ENCODE measurements at places on chromosomes 1 and 21.

DNA sequence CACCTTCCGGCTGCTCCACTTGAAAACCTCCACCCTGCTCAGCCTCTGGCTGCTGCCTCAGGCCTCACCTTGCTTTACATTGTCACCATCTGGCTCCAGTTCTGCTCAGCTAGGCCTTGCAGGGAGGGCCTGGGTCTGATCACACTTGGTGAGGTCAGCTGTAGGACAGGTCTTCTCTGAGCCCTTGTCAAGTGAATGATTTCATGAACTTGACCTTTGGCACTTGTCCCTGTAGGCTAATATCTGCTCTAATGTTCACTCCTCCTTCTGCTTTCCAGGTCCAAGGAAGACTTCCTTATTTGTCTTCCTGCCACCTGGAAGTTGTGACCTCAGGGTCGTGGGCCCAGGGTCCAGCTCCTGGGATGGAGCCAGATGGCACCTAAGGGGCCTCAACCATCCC lies 41.4 kb downstream of the PTPRF start:
- no peak for DNase-seq

DNA sequence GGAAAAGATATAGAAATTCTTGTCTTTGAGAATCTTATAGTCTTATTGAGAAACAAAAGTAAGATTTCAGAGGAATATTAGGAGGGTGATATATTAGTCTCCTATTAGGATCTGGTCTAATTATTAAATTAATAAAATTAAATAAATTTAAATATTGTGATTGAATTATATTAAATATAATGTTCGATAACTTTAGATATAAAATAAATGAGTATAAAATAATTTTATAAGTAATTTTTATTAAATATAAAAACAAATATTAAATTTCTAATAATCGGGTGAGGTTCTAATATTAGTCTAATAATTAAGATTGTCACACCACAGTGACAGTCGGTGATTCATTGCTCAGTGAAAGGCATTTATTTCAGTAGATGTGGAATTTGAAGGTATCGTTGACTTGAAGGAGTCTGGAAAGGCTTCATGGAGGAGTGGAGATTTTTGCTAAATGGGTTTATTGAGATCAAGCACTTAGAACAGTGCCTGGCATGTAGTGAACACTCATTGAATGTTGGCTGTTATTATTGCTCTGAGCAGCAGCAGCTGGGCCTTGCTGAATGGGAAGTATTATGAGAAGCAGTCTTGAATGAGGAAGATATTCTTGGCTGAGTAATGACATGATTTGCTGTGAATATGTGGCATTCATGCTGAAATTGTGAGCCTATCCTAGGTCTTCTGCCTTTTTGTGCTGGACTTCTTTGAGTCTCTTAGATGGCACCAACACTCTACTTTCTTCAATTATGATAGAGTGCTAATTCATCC lies 74.6 kb downstream of the USP25 start:
- DNase-seq, result no peak

DNA sequence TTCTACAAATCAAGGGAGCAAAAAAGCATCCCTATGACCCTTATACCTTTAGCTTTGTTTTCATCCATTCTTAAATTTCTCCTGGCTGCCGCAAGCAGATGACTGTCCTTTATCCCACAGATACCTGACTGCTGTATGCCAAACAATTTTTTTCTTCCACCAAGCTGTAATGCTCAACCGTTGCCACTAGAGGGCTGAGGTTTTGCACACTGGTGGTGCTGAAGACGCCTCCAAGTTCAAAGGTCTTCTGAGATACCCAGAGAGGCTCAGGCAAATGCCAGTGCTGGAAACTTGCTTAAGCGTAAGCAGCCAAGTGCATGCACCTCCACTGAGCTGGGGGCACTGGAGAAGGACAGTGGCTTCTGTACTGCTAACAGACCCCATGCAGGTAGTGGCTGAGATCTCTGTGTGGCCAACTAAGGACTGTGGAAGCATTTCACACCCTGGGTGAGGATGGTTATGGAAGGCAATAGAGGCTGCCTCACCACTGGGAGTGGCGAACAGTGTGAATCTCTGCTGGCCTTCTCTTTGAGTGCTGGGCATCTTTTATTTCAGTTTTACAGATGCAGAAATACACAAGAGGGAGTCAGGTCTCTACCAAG lies 28.5 kb downstream of the CNIH3 start:
- peak; percentile 28 for DNase-seq

DNA sequence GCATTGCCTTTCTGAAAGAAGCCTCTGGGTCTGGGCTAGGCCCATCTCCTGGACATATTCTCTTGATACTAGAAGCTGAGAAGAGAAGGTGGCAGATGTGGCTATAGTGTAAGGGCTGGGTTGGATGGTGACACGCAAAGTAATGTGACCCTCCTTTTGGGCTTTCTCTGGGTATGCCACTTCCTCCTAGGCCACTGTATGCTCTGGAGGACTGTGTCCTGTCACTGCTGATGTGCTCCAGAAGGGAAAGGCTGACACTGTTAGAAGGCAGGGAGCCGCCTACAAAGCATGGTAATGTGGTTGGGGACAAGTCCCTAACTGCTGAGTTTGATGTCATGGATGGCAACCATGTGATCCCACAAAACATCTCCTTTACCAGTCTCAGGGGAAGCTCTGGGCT lies 112.1 kb downstream of the BCAR3 start:
- DNase-seq, result no peak

GRCh38 chr1:10155087-10155712 lies 55.2 kb upstream of the KIF1B start:
- DNase-seq, result no peak

- no peak for DNase-seq
Measured at GRCh38 chr1:150869683-150870082, 6.7 kb downstream of the ARNT start.

DNA sequence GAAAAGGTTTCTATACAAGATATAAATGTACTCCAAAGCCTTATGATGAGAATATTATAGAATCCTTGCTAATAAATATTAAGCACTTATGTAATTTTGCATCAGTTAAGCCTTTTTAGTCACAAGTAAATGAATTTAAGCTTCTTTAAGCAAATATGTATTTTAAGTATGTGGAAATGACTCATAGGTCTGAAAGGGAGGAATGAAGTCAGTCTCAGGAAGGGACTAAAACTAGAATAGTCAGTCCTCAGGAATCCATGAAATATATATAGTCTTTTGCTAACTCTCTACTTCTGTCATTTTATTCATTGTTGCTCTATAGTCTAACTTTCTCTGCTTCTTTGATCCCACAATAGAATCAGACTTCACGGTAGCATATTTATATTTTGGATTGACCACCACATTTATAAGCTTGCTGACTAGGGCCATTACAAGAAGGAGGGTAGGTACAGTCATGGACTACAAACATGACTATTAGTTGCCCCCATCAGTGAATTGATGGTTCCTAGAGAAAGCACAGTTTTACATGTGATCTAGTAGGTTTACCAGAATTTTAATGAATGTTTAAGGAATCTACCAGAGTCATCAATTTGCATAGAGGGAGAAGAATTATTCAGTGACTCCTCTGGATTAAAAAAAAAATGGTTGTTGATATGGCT lies 20.2 kb upstream of the RABGGTB start:
- no peak for DNase-seq

- no peak for DNase-seq
Measured at GRCh38 chr1:4407851-4408250, 246.6 kb upstream of the AJAP1 start.

GRCh38 chr1:8754993-8755392 lies 62.4 kb downstream of the RERE start:
- peak; percentile 36 for DNase-seq

DNA sequence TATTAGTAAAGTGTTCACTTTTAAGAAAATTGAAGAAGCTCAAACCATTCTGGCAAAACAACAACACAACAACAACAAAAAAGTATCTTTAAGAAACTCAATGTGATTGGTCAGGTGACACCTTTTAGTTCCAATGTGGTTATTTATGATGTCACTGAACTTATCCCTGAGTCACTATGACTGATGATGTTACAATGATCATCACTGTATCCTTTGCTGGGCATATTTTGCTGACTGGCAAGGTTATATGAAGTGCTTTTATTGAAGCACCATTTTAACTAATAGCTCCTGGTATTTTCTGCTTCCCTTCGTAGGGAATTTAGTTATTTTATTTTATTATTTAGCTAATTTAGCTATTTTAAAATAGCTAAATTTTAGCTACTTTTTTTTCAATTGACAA lies at the start of gene TEX50:
Gene TEX50, plus strand, starts transcription at position 223 of the 400 bp plus-strand sequence. CDS start 184 bp downstream, outside the sequence.
- DNase-seq, result no peak

DNA sequence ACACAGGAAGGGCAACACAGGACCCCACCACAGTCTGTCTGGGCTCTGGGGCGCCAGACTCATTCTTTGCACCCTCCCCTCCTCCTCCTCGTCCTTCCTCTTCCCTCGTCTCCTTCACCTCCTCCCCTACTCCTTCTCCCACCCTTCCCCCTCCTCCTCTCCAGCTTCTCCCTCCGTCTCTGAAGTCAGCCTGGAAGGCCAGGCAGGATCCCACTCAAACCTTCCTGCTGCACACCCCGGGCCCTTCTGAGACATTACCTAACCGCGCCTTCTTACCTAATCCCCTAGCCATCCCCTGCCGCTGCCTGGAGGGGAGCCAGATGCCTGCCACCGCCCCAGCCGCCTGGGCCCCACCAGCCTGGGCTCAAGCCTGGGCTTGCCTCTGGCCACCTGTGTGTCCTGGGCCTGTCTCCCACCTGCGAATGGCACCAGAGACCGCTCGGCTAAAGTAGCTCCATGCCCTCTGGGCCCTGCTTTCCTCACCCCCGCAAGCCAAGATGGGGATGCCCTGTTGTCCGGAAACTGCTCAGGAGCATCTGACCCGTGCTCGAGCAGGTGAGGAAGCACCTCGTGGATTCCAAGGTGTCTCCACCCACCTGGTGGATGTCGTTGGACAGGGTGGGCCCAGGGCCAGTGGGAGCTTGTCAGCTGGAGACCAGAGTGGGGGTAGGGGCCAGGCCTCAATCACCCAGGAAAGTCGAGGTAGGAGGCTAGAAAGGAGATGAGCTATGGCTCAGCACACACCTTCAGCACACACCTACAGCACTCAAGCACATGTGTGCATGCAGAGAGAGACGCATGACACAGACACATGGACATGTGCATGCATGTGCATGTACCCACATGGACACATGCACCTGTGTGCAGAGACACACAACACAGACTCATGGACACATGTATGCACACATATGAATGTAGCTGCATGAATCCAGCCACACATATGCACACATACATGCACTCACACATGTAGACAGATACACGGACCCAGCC lies 31.9 kb downstream of the WNT9A start:
- DNase-seq, result no peak

DNA sequence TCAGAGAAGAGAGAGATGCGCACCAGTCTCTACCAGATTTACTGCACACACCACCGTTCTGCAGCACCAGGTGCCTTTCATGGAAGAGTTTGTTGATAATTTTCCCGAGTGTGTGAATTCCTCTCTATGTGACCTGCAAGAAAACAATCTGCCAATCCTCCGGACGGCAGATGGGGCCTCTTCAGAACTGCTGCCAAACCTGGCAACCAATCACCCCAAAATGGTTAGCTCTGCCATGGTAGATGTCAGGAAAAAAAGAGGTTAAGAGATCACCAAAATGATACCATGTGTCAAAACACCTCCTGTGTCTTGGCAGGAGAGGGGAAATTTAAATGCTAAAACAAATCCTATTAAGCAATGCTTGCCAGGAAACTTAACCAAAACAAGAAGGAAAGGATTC lies 96.5 kb downstream of the DAB1 start:
- peak; percentile 62 for DNase-seq

- DNase-seq, result no peak
Measured at GRCh38 chr1:236465959-236466303, 57.9 kb upstream of the LGALS8 start.

GRCh38 chr1:67803380-67804279 lies 29.6 kb downstream of the GNG12 start:
- DNase-seq, result peak; percentile 10

- DNase-seq, result no peak
Measured at GRCh38 chr1:231679109-231679508, 52.5 kb downstream of the DISC1 start.

DNA sequence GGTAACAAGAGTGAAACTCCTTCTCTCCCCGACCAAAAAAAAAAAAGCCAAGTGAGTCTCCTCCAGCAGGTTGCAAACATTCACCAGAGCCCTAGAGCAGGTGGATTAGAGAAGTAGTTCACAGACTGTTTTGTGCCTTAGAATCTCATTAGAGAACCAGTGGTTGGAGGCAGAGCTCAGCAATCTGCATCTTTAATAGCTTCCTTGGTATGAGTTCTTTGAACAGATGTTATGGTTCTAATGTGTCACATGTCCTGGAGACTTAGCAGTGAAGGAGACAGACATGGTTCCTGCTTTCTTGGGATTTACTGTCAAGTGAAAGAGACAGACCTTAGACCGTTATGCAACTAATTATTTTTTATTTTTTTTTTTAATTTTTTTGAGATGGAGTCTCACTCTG lies 26.8 kb downstream of the SESN2 start:
- no peak for DNase-seq

- no peak for DNase-seq
Measured at GRCh38 chr1:143611159-143611558, 360.6 kb downstream of the FAM72C start.

- DNase-seq, result peak; percentile 50
Measured at GRCh38 chr1:18907021-18907916, 4.9 kb upstream of the ALDH4A1 start.

- DNase-seq, result peak; percentile 98
Measured at GRCh38 chr21:33149181-33149580, 79.2 kb downstream of the OLIG1 start.

GRCh38 chr1:150389650-150390049 lies 25.7 kb downstream of the RPRD2 start:
- no peak for DNase-seq

DNA sequence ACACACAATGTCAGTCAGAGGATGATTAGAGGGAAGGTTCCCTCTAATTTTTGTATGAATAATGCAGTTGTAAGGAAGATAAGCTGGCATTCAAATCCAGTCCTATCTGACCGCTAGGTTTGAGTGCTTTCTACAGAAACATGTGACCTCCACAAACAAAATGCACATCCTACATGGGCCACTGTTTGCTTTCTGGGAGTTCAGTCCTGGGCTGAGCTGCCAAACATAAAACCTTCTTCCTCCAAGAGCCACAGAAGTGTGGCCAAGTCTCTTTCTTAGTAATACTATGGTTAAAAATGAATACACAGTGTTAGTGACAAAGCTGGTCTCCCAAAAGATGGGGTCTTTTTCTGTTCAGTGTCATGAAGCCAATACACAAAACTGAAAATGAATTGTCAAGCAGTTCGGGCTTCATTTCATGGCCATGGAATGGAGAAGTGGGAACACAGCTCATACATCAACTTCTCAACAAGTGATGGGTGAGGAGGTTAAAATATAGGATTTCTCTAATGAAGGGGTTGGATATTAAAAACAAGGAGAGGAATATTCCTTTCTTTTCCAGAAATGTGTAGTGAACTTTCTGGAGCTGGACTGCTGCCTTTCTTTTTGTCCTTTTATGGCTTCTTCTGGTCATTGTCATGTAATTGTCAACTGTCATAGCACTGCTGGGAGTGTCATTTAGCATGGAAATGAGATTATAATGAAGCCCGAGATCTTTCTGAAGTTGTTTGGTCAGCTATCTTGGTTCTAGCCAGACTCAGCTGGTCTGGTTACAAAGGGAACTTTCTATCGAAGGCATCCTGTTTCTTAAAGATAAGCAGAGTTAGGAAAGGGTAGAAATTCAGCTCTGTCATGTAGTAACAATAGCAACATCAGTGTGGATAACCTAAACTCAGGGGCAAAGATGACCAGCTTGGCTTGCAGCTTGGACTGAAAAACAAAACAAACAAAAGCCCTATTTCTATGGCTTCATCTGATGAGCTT lies 135.1 kb downstream of the CHD1L start:
- DNase-seq, result no peak
